ENCODE measurements at places on chromosomes 7 and 10.

DNA sequence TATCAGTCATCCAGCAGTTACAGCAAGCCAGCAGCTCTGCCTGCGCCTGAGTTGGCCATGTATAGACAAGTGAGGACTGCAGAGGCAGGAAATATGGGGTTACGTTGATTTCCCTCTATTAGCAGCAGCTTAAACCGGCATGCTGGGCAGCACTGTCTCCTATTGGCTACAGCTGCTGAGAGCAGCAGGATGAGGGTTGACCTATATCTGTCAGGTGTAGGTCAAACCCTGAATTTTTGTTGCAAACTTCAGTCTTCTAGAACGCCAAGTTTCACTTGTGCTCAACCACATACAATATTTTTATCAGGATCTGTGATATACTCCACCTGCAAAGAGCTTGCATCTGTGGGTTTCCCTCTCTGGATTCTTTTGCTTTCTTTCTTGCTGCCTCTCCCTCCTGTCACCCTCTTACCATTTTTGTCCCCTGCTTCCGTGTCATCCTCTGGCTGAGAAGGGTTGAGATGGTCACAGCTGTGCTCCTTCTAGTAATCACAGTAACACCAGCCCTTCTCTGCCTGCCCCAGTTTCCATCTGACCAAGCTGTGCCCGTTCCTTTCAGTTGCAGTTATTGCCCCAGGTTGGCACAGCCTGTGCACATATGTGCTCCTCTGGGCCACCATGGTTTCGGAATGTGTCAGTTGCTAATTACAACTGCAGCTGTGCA is 23.8 kb upstream of the GLCCI1 start:
- DNase-seq, result peak; percentile 97

DNA sequence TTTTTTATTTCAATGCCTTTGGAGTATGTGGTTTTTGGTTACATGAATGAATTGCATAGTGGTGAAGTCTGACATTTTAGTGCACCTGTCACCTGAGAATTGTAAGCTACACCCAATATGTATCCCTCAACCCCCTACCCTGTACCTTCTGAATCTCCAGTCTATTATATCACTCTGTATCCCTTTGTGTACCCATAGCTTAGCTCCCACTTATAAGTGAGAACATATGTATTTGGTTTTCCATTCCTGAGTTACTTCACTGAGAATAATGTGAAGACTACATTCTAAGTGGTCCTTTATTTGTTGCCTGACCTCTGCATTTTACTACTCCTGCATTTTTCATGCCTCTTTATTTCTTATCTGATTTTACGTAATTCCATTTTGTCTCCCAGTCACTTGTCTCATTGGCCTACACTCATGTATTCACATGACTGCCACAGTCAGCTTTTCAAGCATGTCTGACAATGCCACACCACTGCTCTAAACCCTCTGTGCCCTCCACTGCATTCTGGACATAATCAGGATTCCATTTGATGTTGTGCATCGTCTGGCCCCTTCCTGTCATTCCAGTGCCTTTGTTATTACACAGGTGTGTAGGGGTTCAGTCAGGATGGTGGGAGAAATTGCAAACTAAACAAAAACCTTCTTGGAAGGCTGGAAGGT is 1325.5 kb downstream of the XPNPEP1 start:
- DNase-seq, result no peak

GRCh38 chr7:34313289-34313688 is 344.7 kb upstream of the NPSR1 start:
- DNase-seq, result no peak

DNA sequence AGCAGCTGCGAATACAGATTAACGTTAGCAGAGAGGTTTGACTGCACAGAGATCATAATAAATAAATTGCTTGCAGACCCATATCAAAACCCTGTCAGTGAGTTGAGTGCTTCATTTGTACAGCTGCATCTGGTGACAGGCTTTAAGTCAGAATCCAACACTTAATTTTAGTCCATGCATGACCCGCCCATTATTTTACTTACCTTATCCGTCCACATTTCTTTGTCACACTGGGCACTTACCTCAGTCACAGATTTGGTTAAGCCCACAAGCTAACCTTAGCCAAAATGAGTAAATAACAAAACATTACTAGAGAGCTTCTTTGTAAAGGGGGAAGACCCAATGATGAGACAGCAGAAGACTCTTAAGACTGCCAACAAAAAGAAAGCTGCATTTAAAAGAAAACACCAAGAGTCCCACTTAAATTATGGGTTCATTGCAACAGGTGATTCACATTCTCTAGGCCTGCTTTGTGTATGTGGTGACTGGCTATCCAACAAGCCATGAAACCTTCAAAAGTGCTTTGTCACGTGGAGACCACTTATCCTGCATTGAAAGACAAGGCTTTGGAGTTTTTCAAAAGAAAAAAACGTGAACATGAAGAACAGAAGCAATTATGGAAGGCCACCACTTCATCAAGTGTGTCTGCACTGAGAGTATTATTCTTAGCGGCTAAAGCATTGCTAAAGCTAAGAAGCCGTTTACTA is 32.2 kb downstream of the PHTF2 start:
- no peak for DNase-seq

GRCh38 chr7:69586321-69586720 is 12.0 kb upstream of the AUTS2 start:
- no peak for DNase-seq

GRCh38 chr10:21515361-21516241 is 9.9 kb downstream of the SKIDA1 start:
- no peak for DNase-seq

GRCh38 chr7:29866490-29866930 is 60.2 kb downstream of the WIPF3 start:
- DNase-seq, result peak; percentile 46

DNA sequence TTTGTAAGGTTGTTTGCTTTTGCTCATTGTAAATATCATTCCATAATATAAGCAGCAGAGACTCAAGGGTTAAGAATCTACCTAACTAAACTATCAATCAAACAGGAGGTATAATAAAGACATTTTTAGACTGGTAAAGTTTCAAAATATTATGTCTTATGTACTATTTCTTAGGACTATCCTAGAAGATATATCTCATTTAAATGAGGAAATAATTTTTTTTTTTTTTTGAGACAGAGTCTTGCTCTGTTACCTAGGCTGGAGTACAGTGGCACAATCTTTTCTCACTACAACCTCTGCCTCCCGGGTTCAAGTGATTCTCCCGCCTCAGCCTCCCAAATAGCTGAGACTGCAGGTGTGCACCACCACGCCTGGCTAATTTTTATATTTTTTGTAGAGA is 80.9 kb upstream of the PARD3 start:
- DNase-seq, result no peak

- no peak for DNase-seq
Observed at GRCh38 chr7:25642849-25643248, 414.6 kb upstream of the NPVF start.

GRCh38 chr10:34576797-34577196 is 238.3 kb downstream of the PARD3 start:
- DNase-seq, result no peak

DNA sequence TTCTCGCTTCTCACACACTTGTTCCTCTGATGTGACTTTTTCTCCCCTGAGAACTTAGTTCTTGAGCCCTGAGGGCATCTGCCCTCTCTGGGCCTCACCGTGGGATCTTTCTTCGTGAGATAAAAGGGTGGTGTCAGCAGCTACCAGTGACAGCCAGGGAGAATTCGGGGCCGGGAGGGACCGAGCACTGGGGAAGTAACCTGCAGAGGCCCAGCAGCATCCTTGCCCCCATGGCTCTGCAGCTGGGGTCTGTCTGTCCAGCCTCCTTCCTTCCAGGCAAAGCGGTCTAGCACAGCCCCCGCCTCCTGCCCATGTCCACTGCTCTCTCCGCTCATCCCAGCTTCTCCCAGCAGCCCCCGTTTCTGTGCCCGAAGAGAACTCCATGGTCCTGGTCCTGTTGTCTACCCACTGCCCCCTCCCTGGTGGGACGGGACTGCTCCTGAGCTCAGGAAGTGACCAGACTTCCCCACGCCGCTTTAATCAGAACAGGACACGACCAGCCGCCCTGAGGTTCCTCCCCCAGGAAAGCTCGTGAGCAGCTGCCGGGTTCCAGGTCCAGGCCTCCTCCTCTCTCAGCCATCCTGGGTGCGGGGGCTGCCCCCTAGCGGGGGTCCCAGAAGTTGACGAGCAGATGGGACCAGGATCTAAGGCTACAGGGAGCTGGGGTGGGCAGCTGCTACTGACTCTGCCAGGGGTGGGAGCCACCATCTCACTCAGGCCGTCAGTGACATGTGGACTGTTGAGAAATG is 187.5 kb downstream of the WDR37 start:
- DNase-seq, result no peak

GRCh38 chr7:84245835-84246234 is 51.2 kb upstream of the SEMA3A start:
- no peak for DNase-seq

DNA sequence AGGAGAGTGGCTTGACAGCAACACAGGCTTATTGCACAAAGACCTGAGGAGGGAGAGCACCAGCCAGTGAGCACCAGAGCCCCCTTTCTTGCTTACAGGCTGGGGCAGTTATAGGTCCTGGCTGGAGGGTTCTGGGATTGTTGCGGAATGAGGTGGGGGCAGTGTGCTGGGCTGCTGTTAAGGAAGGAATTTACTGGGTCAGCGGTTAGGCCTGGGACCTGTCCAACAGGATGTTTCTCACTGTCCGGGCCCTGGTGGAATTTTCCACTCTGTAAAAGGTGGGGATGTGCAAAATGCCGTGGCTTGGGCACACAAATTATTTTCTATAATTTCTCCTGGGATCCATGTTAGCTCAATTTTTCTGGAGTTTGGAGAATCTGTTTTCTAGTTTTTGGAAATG is 757.3 kb downstream of the TYW1 start:
- DNase-seq, result no peak

DNA sequence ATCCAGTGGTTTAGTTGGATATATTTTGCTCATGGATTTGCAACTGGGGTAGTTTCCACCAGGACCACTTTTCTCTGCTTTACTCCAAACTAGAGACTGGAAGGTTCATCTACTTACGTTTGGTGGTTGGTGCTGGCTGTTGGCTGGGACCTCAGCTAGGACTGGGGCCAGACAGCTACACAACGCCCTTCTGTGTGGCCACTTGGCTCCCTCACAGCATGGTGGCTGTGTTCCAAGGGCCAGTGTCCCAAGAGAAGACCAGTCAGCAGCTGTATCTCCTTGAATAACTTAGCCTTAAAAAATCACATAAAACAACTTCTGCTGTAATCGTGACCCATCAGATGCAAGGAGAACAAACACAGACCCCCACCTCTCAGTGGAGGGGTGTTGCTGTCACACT is 4.2 kb upstream of the KCNH2 start:
- DNase-seq, result no peak

GRCh38 chr10:86110156-86110786 is 256.3 kb downstream of the GRID1 start:
- no peak for DNase-seq

- DNase-seq, result no peak
Observed at GRCh38 chr10:9875353-9875752, 1142.3 kb upstream of the CELF2 start.

DNA sequence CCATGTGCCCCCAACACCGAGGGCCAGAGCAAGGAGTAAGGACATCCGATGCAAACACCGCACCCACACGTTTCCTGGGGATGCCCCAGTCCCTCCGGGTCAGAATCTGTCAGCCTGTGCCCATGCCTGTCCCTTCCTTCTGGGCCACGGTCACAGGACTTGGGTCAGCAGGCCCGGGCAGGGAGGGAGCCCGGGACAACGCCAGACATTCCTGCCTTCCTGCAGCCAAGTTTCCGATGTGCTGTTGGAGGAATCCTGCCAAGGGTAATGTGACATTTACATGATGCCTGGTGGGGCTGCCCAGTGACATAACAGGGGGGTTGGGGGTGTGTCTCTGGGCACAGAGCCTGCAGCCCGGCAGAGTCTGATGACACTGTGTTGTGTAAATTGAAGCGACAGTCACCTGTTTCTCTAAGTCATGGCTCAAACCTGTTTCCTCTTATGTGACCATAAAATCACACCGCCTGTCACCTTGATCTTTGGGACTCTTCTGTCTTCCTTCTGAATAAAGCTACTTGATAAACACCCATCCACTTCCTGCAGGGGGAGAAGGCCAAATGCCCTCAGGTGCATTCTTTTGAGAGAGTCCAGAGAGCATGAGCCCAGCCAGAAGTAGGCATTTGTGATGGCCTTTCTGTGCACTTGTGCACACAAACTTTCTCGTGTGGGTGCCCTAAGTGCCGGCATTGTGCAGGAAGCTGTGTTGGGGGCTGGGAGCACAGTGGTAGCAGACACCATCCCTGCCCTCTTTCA is 175.3 kb upstream of the RHEB start:
- DNase-seq, result no peak

All from MM.1S (cell line).